ENCODE measurements at places on chromosomes 2 and 18. TPM values are rescaled to one million over a fixed set of nuclear protein-coding genes. Genes with fewer than 3 reads are reported as not detected.

CTAGE1 gene
- not detected for total RNA-seq

TCF7L1 gene
- 0.18 TPM for total RNA-seq

SERPINB10 gene
- not detected for total RNA-seq

GALR1 gene
- total RNA-seq = not detected

CDH19 gene
- total RNA-seq = not detected

CREG2 gene
- total RNA-seq = not detected

LRRTM1 gene
- not detected for total RNA-seq

PDE1A gene
- total RNA-seq = not detected

REG1B gene
- total RNA-seq = not detected

GPR39 gene
- total RNA-seq = not detected

L3MBTL4 gene
- 0.11 TPM for total RNA-seq

C1QL2 gene
- not detected for total RNA-seq

SERPINB3 gene
- total RNA-seq = not detected

KIAA2012 gene
- not detected for total RNA-seq

CPO gene
- total RNA-seq = not detected

XDH gene
- total RNA-seq = not detected

KLHL29 gene
- 3.0 TPM for total RNA-seq

CCDC121 gene
- total RNA-seq = 0.73 TPM

CD8A gene
- total RNA-seq = 2.8 TPM

FLACC1 gene
- total RNA-seq = 0.84 TPM

MEP1B gene
- not detected for total RNA-seq

FAM237A gene
- total RNA-seq = not detected

ITGB6 gene
- not detected for total RNA-seq

CCDC148 gene
- total RNA-seq = not detected

SCN2A gene
- not detected for total RNA-seq

Measured in activated T-helper 2 cell treated with anti-CD3 and anti-CD28 coated beads, Interferon-gamma antibody, Interleukin-2, Interleukin-4, amounts not matched to agents 10 μg/mL and 5 μg/mL and 100 μg/mL, durations not matched to agents 14 hours and 24 hours and 36 hours (primary cell).